ENCODE measurements at places on chromosomes 7 and 10. TPM values are rescaled to one million over a fixed set of nuclear protein-coding genes. Genes with fewer than 3 reads are reported as not detected.

Gene FXYD4
- total RNA-seq = not detected

Gene RSU1
- 32.5 TPM for total RNA-seq

Gene EBF3
- 14.7 TPM for total RNA-seq

Gene CCL24
- total RNA-seq = not detected

Gene HKDC1
- 0.16 TPM for total RNA-seq

Gene TMEM236
- 0.09 TPM for total RNA-seq

Gene FBXL13
- 3.4 TPM for total RNA-seq

Gene DNAJC12
- 1.1 TPM for total RNA-seq

Gene TRIM56
- total RNA-seq = 10.0 TPM

Gene OR2A12
- total RNA-seq = not detected

Gene SEMA4G
- 0.81 TPM for total RNA-seq

Gene ACSM6
- not detected for total RNA-seq

Gene ACTR3C
- not detected for total RNA-seq

Gene CAV1
- 598 TPM for total RNA-seq

Gene KCNIP2
- total RNA-seq = 1.2 TPM

Gene KCND2
- total RNA-seq = 11.3 TPM

Gene LRIT1
- total RNA-seq = not detected

Gene DNAH11
- 2.7 TPM for total RNA-seq

Gene SPDYE6
- not detected for total RNA-seq

Gene ERLIN1
- 53.6 TPM for total RNA-seq

Gene ANKRD16
- 14.0 TPM for total RNA-seq

Gene LRWD1
- 18.6 TPM for total RNA-seq

Gene LRRC18
- not detected for total RNA-seq

Gene RPEL1
- under 0.01 TPM for total RNA-seq

Gene CDC14C
- total RNA-seq = not detected

Gene MARVELD1
- 34.9 TPM for total RNA-seq

Gene SUV39H2
- 6.5 TPM for total RNA-seq

Gene HOXA13
- total RNA-seq = not detected

Gene PSTK
- 4.7 TPM for total RNA-seq

Gene CALCR
- not detected for total RNA-seq

Gene C7orf33
- total RNA-seq = not detected

Gene ENTPD1
- total RNA-seq = 0.16 TPM

Gene AGMO
- total RNA-seq = not detected

Gene KCNH2
- not detected for total RNA-seq

Gene AHCYL2
- 12.1 TPM for total RNA-seq

Data from fibroblast of the aortic adventitia (primary cell).